Activated naive CD4-positive, alpha-beta T cell (primary cell): ENCODE measurements at places on chromosomes 6 and 20.

DNA sequence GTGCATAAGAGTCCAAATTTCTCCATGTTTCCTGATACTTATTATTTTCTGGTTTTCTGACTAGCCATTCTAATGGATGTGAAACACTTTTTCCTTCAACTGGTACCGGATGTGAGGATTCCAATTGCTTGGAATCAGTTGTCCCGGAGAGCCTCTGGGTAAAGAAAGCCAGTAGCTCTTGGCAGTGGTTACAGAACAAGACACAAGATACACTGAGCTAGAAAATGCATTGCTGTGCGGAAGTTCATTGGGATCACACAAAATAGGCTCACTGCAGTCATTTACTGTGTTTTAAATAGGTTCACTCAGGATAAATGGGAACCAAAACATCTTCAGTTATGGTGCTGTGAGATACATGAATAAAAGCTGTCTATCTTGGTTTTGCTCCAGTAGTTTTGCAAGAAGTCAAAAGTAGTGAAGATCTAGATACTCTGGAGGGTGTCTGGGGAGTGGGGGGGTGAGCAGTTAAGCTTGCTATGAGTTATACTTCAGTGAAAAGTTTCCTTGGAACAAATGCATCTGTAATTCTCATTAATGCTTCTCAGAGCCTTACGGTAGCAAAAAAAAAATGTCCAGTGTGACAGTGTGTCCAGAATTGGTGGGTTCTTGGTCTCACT is 54.4 kb upstream of the RNF182 start:
- no peak for DNase-seq

DNA sequence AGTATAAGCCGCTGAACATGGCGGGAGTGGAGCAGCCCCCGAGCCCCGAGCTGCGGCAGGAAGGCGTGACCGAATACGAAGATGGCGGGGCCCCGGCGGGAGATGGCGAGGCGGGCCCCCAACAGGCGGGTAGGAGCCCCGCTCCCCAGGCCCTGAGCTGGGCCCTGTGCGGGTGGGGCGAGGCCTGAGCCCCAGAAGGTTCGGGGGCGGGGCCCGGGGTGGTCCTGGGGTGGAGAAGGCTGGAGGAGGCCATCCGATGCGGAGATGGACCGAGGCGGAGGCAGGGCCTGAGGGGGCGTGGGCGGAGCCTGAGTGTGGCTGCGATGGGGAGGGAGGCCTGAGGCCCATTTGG is 7.1 kb downstream of the L3MBTL1 start:
- no peak for DNase-seq

DNA sequence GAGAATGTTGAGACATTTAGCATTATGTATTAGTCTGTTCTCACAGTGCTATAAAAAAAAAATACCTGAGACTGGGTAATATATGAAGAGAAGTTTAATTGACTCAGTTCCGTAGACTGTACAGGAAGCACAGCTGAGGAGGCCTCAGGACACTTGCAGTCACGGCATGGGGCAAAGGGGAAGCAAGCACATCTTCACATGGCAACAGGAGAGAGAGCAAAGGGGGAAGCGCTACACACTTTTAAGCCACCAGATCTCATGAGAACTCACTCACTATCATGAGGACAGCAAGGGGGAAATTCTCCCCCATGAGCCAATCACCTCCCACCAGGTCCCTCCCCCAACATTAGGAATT is 26.8 kb upstream of the TFAP2A start:
- DNase-seq = no peak

DNA sequence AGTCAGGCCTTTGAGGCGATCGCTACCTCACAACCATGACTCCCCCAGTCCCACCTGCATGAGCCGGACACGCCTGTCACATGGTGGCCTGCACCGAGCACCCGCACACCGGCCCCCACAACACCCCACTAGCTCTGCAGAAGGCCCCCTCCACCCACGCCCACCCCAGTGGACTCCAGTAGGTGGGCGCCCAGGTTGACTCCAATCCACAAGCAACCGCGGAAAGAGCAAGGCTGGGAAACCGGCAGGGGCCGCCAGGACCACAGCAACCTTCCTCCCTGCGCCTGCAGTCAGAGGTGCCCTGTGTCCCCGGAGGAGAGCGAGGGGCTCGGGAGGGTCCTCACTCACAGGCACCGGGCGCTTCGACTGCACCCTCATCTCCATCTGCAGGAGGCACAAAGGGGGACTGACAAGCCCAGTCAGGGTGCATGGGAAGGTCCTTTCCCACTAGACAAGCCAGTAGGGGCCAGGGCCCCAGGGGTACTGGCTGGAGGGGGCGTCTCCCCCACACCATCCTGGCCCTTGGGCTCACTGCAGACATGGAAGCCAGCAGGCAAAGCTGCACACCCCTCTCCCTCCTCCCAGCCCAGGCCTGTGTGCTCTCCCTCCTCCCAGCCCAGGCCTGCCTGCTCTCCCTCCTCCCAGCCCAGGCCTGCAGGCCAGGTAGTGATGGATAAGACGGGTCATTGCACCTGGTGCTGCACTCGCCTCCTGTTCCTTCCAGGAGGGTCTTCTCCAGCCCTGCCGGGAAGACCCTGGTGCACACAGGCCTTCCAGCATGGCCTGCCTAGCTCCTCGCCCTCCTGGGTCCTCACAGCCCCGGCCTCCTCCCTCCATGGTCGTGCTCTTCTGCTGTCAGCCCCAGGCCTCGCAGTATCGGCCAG is 137.2 kb downstream of the DLL1 start:
- no peak for DNase-seq

GRCh38 chr20:9743871-9744270 is 95.0 kb downstream of the PAK5 start:
- no peak for DNase-seq

DNA sequence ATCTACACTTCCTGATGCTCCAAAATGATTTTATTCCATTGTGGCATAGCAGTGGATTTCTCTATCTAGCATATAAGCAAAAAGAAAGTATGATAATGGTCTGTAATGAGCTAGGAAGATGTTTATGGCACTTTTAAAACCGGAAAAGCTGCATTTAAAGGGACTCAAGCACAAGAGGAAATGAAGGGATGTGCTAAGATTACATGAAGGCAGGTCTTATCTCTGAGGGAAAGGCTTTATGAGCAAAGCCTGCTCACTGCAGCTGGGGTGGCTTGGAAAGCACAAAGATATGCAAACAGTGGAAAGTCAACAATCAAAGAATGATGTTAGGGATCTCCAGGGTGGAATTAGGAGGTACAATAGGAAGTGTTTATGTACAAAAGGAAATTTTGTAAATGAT is 138.2 kb downstream of the TENT5A start:
- no peak for DNase-seq

DNA sequence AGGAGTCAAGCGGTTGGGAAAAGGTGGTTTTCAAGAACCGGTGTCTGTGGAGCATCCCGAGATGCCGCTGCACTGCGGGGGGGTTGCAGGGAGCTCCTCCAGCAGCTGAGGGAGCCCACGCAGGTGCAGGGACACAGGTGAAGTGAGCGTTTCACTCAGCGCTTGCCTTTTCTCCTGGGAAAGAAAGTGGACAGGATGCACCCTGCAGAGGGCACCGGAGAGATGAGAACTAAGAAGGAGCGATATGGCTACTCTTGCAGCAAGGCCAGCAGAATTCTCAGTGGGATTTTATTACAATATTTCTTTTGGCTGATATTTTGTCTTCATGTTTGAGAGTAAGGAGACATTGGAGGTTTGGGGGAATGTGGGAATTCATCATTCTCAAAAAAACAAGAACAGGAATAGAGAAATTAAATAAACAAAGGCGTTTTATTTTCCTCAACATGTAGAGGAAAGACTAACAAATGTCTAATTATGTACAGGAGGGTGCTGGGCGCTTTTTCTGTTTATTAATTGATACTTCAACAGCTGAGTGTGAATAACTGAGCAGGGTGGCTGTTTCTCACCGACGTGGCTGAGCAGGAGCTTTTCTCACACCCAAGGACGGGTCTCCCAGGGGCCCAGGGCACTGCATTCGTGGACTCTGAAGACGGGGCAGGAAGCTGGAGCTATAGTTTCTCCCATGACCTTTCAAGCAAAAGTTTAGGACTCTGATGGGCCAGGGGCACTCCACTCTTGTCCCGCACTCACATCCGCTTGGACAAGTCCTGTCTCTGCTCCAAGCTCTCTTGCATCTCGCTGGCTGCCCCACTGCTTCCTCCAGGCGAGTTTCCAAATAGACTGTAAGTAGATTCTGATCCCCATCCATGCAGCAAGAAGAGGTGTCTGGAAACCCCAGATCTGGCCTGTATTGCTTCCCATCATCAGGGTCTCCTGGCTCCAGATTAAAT is 176.1 kb downstream of the SMOC2 start:
- DNase-seq = no peak

DNA sequence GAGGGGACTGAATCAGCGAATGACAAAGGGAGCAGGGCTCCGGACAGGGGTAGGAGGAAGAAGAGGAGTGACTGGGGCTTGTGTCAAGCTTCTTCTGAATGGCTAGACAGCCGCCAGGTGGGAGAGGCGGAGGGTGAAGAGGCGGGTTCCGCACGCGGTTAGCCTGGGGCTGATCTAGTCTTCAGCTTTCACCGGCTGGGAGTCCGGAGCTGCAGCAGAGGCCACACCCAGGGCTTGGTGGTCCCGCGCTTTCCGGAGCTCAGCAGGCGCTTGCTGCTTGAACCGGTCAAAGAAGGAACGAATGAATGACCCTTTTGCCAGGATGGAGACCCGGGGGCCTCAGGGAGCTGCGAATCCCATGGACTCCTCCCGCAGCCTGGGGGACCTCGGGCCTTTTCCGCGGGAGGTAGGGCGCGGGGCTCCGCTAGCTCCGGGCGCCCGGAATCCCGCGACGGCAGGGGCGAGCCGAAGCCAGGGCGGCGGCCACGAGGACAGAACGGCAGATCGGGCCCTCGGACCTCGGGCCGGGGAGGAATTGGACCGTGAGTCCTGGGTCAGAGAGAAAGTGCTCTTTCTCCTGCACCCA is at the start of gene C6orf141:
Gene C6orf141 (plus strand): TSS at position 177 of the 586 bp plus-strand sequence. CDS start 125 bp downstream, at position 302.
- no peak for DNase-seq

- no peak for DNase-seq
Measured at GRCh38 chr6:53651205-53651763, 14.3 kb downstream of the KLHL31 start.

DNA sequence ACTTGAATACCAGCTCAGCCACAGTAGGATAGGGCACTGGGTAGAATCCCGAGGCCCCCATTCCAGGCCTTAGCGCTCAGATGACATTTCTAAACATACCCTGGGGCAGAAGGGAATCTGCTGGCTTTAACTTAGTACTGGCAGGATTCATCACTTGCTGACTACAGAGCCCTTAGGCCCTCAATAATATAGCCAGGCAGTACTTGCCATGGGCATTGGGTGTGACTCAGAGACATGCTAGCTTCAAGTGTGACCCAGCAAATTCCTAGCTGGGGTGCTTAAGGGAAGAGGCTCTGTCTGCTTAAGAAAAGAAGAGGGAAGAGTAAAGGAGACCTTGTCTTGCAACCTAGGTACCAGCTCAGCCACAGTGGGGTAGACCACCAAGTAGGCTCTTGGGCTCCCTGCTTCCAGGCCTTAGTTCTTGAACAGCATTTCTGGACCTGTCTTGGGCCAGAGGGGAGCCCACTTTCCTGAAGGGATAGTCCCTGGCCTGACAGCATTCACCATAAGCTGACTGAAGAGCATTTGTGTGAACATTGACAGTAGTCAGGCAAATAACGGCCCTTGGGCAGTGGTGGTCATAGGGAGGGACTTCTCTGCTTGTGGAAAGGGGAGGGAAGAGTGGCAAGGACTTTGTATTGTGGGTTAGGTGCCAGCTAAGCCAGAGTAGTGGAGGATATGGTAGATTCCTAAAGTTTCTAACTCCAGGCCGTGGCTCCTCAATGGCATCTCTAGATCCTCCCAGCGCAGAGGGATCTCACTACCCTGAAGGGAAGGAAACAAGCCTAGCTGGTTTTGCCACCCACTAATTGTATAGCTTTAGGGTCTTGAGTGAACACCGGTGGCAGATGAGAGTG is 48.5 kb upstream of the HACE1 start:
- no peak for DNase-seq

- peak; percentile 72 for DNase-seq
Measured at GRCh38 chr6:149749594-149750135, at the start of gene PCMT1. TSS of gene PCMT1 (plus strand) at chr6:149749741. CDS start at chr6:149749902, 161 bp downstream.

GRCh38 chr20:58639182-58640146 is 11.6 kb upstream of the STX16 start:
- no peak for DNase-seq
